ENCODE measurements at places on chromosomes 11 and 22.

GRCh38 chr22:45254789-45255278 lies 14.1 kb upstream of the KIAA0930 start:
- no peak for DNase-seq

DNA sequence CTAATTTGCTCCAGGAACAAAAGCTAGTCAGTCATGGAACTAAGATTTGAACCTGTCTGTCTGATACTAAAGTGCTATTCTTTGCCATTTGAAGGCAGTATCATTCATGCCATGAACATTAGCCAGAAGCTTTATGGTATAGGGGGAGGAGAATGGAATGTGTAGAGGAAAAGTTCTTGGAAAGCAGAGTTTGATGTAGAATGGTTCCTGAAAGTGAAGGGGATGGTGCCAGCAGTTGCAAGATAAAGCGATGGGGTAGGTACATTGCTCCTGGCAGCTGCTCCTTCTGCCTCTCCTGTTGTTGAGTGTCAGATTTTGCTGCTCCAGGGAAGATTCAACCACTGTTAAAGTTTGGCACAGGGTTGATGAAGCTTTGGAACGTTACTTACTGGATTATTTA lies 53.4 kb downstream of the ARHGAP42 start:
- DNase-seq: no peak

GRCh38 chr11:134734141-134734845 lies 322.3 kb upstream of the B3GAT1 start:
- no peak for DNase-seq

GRCh38 chr22:38110008-38110862 lies at the start of gene BAIAP2L2:
TSS of gene BAIAP2L2 (minus strand) at chr22:38110684. CDS start at chr22:38110525, 159 bp downstream.
- no peak for DNase-seq

DNA sequence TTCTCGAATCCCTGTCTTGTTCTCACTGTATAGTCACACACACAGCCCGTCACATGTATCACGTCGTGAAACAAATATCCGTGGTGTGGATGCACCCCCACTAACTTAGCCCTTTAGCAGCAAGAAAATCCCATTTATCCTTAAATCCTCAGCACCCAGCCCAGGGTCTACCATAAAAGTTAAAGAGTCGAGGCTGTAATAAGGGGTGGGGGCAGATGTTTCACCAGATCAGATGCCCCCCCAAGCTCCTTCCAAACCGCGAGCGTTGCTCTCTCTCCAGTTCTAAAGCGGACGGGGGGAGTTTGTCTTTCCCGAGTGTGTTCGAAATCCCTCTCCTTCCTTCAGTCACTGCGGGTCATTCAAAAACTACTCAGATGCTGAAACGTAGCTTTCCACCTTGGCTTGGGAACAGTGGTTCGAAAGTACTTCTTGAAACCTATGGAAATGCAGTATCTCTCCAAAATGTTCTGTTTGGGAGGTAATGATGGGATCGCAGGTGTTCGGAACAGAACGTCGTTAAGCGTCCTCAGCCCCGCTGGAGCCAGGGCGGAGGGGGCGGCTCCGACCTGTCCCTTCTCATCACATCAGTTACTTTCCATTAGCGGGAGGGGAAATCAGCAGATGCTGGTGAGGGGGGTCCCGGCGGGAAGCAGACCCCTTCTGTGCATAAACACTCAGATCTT lies 156.2 kb downstream of the BRD1 start:
- DNase-seq: no peak

DNA sequence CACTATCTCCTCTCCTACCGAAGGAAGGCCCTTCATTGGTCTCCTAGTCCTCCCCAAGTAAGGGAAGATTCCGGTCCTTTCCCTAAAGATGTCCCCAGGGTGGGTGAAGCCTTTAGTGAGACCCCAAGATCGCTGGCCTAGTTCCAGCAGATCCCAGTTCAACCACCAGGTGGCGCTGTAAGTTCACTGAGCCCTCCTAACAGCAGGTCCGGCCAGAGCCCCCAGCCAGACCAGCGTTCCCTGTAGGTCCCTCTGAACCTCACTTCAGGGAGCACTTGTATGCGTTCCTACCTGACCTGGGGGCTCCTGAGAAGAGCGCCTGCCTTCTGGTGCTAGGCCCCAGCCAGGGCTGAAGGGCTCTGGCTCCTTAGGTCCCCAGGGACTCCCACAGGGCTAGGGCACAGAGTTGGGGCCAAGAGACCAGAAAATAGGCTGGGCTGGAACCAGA lies 38.1 kb downstream of the LMO1 start:
- DNase-seq: peak; percentile 72

GRCh38 chr11:76699451-76700091 lies 29.0 kb upstream of the LRRC32 start:
- peak; percentile 32 for DNase-seq

GRCh38 chr22:45425101-45425500 lies 11.6 kb downstream of the RIBC2 start:
- DNase-seq: peak; percentile 55

All from NB4 (cell line).